ENCODE measurements at places on chromosomes 1 and 21.

DNA sequence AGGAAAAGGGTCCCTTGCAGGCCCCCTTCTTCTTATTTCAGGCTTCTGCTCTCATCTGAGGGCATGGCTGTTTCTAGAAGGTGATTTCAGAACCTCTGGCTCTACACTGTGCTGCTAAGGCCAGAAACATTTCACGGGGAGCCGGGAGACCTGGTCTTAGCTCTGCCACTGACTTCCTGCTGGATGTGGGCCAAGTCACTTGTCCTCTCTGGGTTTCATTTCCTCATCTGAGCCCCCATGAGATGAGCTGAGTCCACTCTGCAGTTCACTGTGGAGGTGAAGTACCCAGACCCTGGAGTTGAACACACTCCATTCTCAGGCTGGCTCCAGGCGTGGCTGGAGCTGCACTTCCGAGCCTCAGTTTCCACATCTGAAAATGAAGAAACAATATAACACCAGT is 2.1 kb downstream of the PADI1 start:
- H3K27me3 ChIP-seq, result no peaks in the 10 kb centered on the region
- H3K27ac ChIP-seq, result no peak overlapping the region
- H3K36me3 ChIP-seq, result no peaks in the 10 kb centered on the region
- H3K4me3 ChIP-seq, result no peak overlapping the region

GRCh38 chr1:65050735-65051134 is 84.4 kb upstream of the JAK1 start:
- no peak for DNase-seq
- H3K4me1 ChIP-seq, result peaks cover 21% of the 10 kb centered on the region
- no peaks in the 10 kb centered on the region for H3K27me3 ChIP-seq
- no peak overlapping the region for H3K27ac ChIP-seq

- peaks cover 22% of the 10 kb centered on the region for H3K4me1 ChIP-seq
- no peaks in the 10 kb centered on the region for H3K27me3 ChIP-seq
- no peak for DNase-seq
- no peak overlapping the region for H3K4me3 ChIP-seq
- H3K27ac ChIP-seq, result peak overlapping the region; percentile 29
Observed at GRCh38 chr1:116763787-116764465, 9.7 kb downstream of the CD2 start.

GRCh38 chr21:36027347-36027746 is 33.0 kb downstream of the SETD4 start:
- H3K27me3 ChIP-seq, result no peaks in the 10 kb centered on the region
- peaks cover 12% of the 10 kb centered on the region for H3K4me1 ChIP-seq
- H3K27ac ChIP-seq, result no peak overlapping the region
- no peak overlapping the region for H3K4me3 ChIP-seq

- DNase-seq, result no peak
- H3K4me1 ChIP-seq, result no peaks in the 10 kb centered on the region
- H3K27me3 ChIP-seq, result no peaks in the 10 kb centered on the region
- H3K4me3 ChIP-seq, result no peak overlapping the region
- no peak overlapping the region for H3K27ac ChIP-seq
- H3K36me3 ChIP-seq, result no peaks in the 10 kb centered on the region
Observed at GRCh38 chr1:210213335-210213734, 19.3 kb upstream of the SERTAD4 start.

DNA sequence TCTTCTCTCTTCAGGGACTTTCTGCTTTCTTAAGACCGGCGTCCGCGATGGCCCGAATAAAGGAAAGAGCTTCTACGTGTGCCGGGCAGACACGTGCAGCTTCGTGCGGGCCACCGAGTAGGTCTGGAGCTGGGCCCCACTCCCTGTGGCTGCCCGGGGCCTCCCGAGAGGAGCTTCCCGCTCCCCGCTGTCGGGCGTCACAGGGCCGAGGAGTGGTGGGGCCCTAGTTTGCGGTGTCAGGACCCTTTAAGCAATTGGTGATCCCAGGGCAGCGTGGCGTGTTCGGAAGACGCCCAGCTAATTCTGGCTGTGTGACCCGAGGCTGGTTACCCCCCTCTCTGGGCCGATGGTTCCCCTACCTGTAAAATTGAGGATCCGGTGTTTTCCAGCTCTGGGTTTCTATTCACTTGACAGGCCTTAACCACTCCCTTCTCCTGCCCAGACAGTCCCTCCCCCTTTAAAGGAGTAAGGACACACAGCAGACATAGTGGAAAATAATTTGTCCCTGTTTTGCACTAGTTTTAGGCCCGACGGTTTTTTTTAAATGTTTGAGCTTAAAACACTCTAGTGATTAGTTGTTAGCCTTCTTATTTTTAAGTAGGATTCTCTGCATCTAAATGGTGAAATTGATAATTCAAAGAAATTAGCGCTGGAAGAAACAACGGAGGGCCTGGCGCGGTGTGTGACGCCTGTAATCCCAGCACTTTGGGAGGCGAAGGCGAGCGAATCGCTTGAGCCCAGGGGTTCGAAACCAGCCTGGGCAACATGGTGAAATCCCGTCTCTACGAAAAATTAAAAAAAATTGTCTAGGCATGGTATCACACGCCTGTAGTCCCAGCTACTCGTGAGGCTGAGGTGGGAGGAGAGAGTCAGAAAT is 553 bp downstream of the TTF2 start:
- peak overlapping the region; percentile 73 for H3K4me3 ChIP-seq
- no peaks in the 10 kb centered on the region for H3K27me3 ChIP-seq
- no peak for DNase-seq
- no peaks in the 10 kb centered on the region for H3K36me3 ChIP-seq
- H3K27ac ChIP-seq, result no peak overlapping the region
- peaks cover 19% of the 10 kb centered on the region for H3K4me1 ChIP-seq

DNA sequence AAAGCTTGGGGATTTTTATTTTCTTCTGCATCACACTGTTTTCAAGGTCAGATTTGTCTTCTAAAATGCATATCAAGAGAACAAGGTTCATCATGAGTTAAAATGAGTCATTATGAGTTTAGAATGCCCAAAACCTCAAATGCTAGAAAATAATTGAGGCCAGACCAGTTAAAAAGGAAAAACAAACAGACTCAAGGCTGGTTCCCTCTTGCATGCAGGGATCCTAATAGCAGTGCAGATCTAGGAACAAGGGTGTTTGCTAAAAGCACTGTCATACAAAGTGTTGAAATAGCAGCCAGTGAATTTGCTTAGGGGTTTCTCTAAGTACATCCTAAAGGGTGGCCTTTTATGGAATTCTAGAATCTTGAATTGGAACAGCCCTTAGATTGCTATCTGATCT is 15.3 kb downstream of the BEND5 start:
- no peak overlapping the region for H3K27ac ChIP-seq
- DNase-seq, result no peak
- no peaks in the 10 kb centered on the region for H3K27me3 ChIP-seq
- peaks cover 14% of the 10 kb centered on the region for H3K36me3 ChIP-seq

DNA sequence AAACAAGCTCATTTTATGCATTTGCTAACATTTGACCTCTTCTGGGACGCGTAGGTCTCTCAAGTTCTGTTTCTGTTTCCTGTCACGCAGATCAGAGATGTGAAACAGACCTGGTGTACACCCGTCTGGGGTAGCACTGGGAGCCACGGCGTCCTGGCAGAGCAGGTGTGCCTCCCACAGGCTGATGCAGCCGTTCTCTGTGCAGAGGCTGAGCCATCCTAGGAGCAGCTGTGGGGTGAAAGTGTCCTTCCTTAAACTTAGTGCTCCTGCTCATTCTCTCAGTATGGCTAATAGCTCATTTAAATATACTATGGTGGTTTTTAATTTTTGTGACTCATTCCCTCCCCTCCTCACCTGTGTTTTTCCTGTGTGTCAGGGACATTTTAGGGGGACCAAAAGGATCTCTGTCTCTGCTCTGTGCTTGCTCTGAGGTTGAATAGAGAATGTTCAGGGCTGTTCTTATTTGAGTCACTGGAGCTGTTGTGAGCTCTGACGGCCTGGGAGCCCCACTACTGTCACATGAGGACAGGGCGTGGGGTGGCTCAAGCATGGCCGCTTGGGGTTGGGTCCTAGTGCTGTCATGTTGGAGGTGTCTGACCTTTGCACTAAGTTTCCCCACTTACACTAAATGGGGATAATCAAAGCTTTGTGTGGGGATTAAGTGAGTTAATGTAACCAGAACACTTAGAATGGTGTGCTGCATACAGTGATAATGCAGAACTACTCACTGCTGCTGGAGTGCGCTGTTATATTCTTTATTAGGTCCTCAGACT is 43.0 kb downstream of the GALNT2 start:
- no peaks in the 10 kb centered on the region for H3K27me3 ChIP-seq
- peaks cover 52% of the 10 kb centered on the region for H3K4me1 ChIP-seq
- H3K4me3 ChIP-seq, result no peak overlapping the region
- no peaks in the 10 kb centered on the region for H3K36me3 ChIP-seq
- H3K27ac ChIP-seq, result no peak overlapping the region

DNA sequence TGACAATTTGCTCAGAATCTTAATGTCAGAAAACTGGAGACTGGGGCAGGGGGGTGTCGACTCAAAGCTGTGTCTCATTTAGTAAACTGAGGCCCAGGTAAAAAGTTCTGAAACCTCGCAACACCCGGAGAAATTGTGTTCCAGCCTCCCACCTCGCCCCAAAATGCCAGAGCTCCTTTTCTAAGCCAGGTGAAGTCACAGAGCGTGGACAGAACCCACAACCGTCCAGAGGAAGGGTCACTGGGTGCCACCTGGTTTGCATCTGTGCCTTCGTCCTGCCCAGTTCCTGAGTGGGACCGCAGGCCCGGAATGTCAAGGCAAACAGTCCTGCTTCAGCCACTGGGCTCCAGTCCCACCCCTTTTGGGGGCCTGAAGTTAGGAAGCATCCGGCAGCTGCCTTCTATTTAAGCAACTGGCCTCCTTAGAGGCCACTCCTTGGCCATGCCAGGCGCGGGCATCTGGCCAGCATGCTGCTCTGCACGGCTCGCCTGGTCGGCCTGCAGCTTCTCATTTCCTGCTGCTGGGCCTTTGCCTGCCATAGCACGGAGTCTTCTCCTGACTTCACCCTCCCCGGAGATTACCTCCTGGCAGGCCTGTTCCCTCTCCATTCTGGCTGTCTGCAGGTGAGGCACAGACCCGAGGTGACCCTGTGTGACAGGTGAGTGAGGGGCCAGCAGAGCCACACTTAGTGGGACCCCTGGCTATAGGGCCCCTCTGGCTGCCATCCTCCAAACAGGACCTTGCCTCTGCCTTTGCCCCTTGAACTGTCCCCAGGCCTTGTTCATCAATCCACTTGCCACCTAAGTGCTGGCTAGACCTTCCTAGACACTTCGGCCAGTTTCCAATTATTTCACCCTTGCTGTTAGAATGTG is at the start of gene TAS1R1:
TSS of gene TAS1R1 (plus strand) at position 401 of the 872 bp plus-strand sequence. CDS start at position 468, 67 bp downstream.
- peaks cover 24% of the 10 kb centered on the region for H3K4me1 ChIP-seq
- no peaks in the 10 kb centered on the region for H3K27me3 ChIP-seq
- H3K27ac ChIP-seq, result peak within 1 kb of the TSS; percentile 73
- H3K4me3 ChIP-seq, result peak within 1 kb of the TSS; percentile 100
- peaks cover 5% of the 10 kb centered on the region for H3K36me3 ChIP-seq

- peaks cover 24% of the 10 kb centered on the region for H3K4me1 ChIP-seq
- H3K27me3 ChIP-seq, result no peaks in the 10 kb centered on the region
- DNase-seq, result peak; percentile 81
- peak overlapping the region; percentile 70 for H3K4me3 ChIP-seq
- H3K27ac ChIP-seq, result peak overlapping the region; percentile 95
- H3K36me3 ChIP-seq, result peaks cover 35% of the 10 kb centered on the region
Observed at GRCh38 chr1:43452789-43453441, 816 bp downstream of the HYI start.

DNA sequence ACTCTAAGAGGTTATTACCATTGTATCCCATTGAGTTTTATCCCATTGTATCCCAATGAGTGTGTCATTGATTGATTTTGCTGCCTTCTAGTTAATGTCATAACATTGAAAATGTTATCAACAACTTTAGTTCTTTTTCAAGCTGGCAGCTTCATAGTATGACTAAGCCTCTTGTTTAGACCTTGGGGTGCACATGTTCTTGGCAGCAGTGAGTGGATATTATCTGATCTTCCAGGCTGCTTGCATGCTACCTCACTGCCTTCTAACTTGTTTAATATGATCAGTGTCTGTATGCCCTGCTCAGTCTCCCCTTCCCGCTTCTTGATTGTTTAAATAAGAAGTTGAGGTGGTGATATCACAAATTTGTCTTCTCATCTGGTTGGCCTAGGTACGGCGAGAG is 24.6 kb downstream of the NTPCR start:
- no peaks in the 10 kb centered on the region for H3K36me3 ChIP-seq
- DNase-seq, result no peak
- no peak overlapping the region for H3K27ac ChIP-seq
- H3K4me3 ChIP-seq, result no peak overlapping the region

GRCh38 chr1:109500941-109501381 is 7.1 kb downstream of the CYB561D1 start:
- no peak for DNase-seq
- no peaks in the 10 kb centered on the region for H3K36me3 ChIP-seq
- no peak overlapping the region for H3K4me3 ChIP-seq

DNA sequence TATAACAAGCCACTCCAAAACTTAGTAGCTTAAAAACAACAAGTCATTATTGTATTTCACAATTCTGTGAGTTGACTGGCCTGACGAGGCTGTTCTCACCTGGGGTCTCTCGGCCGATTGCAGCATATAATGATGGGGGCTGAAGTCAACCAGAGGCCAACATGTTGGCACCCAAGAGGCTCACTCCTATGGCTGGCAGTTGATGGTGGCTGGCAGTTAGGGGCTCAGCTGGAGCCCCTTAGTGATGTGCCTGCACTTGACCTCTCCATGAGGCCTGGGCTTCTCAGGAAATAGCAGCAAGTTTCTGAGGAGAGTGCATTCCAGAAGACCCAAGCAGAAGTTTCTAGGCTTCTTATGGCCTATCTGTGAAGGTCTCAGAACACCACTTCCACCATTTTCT is 459.4 kb downstream of the NPHP4 start:
- H3K4me3 ChIP-seq, result no peak overlapping the region
- no peak overlapping the region for H3K27ac ChIP-seq
- no peaks in the 10 kb centered on the region for H3K36me3 ChIP-seq
- H3K27me3 ChIP-seq, result no peaks in the 10 kb centered on the region
- DNase-seq, result peak; percentile 74
